ENCODE measurements at places on chromosomes 13 and 19.

DNA sequence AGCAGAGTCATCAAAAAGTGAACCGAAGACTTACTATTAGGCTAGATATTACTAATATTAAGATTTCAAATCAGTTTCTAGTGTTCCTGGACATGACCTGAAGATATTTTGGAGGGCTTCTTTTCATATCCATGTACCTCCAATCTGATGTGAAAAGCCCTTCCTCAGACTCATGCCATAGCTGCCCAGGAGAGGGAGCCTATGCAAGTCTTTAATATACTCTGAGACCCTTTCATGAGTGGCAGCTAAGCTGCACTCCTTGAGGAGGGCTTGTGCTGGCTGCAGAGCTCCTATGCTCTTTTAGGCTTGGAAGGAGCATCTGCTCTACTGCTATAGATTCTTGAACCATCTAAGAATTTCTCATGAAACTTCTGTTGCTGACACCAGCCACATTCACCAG is 715.3 kb downstream of the OLFM4 start:
- DNase-seq, result no peak

DNA sequence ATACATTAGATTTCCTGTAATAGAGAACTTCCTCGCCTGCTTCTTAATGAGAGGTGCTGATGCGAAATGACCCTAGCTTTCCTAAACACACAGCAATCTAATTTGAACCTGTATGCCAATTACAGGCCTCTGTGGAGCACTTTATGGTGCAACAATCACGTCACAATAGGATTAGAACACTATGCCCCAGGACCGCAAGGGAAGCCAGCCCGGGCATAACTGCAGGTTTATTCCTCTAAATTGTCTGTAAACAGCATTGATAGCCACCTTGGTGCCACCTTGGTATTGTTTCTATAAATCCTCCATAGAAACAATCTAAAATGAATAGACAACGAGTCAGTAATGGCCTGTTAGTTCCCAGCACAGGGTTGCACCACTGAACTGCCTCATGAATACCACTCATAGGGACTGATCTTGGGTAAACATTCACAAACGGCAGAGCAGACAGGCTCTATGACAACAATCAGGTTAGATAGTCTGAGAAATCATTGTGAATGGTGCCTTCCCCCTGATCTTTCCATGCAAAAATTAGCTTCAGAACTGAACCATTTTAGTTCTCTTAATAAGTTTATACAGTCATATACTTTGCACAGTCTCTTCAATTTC is 182.5 kb upstream of the OBI1 start:
- DNase-seq, result no peak

GRCh38 chr19:45470762-45471081 is 2.9 kb downstream of the FOSB start:
- DNase-seq, result no peak

- no peak for DNase-seq
Observed at GRCh38 chr19:57850553-57851017, 926 bp downstream of the ZNF587 start.
